ENCODE measurements at places on chromosomes 12 and 14. TPM values are rescaled to one million over a fixed set of nuclear protein-coding genes. Genes with fewer than 3 reads are reported as not detected.

Gene TMEM229B
- total RNA-seq, result 3.2 TPM

Gene SOAT2
- 0.63 TPM for total RNA-seq

GRCh38 chr12:131136539-131136872 is 182.8 kb downstream of the ADGRD1 start:
- DNase-seq, result no peak

DNA sequence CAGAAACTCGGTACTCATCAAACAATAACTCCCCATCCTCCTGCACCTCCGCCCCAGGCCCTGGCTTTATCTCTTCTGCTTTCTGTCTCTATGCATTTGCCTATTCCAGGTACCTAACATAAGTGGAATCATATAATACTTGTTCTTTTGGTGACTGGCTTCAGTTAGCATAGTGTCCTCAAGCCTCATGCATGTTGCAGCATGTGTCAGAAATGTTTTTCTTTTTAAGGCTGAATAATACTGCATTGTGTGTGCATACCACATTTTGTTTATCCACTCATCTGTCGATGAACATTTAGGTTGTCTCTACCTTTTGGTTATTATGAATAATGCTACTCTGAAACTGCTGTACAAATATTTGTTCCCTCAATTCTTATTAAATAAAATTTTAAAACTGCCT is 117.1 kb downstream of the KICS2 start:
- DNase-seq, result no peak

Gene PLEK2
- 33.0 TPM for total RNA-seq

GRCh38 chr12:95003921-95004272 is 400 bp upstream of the NDUFA12 start:
- DNase-seq, result no peak

GRCh38 chr14:65356327-65356836 is 56.1 kb upstream of the FUT8 start:
- DNase-seq, result no peak

Gene IFNG-AS1
- not detected for total RNA-seq

DNA sequence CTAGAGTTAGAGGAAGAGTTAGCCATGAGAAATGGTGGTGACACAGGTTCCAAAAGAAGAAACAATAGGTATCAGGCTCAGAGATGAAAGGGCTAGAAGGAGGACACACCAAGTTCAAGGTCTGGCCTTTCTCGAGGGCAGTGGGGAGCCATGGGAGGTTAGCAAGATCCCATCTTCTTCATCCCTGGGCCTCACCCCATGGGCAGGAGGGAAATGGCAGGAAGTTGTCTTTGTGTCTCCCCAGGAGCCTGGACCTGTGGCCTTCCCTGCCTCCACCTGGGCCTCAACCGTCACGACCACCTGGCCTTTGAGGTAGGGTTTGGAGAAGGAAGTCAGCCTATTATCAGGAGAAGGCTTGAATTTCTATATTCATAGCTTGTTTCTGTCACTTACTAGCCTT is 5.8 kb upstream of the AQP2 start:
- DNase-seq, result no peak

DNA sequence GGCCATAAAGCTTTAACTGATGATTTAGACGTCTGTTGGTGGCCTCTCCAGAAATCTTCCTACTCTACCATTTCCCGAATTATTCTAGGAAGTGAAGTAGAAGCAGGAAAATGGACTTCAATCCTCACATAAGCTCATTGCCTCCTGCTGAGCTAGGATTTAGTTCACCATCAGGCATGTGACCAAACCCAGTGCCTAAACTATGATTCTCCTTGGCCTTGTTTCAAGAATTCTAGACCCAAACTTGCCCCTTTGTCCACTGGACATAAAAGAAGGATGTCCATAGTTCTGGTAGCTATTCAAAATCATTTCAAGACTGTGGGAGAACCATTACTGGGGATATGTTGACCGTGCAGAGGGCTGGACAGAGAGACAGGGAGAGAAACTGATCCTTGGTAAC is 105.8 kb downstream of the C12orf50 start:
- DNase-seq, result no peak

Gene PPFIA2
- total RNA-seq, result not detected

GRCh38 chr12:57739914-57740538 is 1.5 kb upstream of the AGAP2 start:
- DNase-seq, result peak; percentile 70

- no peak for DNase-seq
These were observed at the start of gene CEP170B for GRCh38 chr14:104865081-104865630. Gene CEP170B, plus strand, starts transcription at chr14:104865268. Its CDS starts 3,183 bp downstream, at chr14:104868451.

DNA sequence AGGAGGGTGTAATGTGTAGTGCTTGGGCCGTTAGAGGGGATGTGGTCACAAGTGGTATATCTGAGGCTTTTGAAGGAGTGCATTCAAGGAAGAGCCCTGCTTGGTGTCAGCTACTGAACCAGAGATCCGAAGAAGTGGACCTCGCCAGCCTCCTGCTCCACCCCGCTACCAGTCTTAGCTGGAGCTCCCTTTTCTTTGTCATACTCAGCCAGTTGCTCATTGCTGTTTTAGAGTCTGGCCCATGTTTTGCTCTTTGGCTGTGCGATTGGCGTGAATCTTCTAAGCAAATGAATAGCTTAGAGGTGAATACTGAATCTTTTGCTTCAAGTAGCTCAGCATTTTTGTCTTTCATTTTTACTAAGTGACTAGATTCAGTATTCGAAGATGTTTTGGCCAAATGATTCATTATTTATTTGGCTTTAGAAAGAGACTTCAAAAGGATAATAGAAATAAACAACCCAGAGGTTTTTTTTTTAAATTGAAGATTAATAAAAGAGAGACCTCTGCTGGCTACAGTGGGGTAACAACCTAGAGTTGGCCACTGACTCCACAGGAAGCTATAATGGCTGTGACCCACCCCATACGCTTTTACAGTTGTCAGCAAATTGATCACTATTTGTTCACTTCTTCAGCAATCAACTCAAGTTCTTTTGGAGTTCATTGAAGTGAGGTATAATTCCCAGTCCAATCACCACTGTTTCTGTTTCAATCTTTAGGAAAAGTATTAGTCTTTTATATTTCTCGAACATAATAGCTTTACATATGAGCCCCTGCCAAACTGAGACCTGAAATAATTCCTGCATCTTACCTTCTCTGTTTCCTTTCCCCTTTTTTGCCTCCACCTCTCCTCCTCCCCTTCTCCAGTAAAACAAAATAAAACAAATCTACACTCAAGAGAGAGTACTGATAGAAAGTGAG is 19.9 kb downstream of the CDKN1B start:
- no peak for DNase-seq

- DNase-seq, result no peak
These were observed 51.2 kb downstream of the DRAM1 start for GRCh38 chr12:101928556-101928955.

DNA sequence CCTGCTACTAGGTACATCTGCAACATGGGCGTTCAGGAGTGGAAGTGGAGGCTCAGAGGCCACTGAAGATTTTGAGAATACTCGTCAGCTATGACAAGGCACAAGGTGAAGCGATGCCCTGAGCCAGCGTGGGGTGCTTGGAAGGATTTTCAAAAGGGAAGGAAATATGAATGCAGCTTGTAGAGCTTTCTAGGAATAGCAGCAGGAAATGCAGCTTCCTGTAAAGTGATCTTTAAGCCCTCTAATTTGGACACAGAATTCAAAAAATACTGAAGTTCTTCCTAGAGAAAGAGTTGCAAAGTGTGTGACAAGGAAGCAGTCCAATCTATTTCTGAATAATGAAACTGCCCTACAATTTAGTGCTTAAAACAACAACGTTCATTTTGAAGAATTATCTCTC is 13.2 kb upstream of the C1S start:
- no peak for DNase-seq

GRCh38 chr12:120939523-120939922 is 35.4 kb upstream of the SPPL3 start:
- DNase-seq, result no peak

DNA sequence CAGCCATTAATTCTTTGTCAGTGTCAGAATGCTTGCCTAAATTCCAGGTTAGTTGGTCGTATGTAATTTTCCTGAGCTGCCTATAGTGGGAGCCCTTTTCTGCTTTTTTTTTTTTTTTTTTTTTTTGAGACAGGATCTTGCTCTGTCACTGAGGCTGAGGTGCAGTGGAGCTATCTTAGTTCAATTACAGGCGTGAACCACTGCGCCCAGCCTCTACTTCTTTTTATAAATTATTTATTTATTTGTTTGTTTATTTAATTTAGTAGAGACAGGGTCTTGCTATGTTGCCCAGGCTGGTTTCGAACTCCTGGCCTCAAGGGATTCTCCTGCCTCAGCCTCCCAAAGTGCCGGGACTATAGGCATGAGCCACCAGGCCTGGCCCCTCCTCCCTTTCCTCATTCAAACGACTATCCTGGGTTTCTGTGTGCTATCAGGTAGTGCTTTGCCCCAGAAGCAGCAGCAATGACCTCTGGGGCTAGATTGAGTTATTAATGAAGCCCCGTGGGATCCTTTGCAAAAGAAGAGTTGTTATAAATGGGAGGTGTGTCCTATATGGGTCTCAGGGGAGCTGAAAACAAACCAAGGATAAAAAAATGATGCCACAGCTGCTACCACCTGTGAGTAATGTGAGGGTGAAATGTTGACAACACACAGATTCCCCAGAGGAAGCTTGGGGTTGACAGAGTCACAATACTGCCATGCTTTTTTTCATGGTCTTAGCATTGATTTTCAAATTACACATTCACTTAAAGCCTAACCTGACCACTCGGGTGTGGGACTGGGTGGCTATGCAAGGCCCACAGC is 34.6 kb upstream of the NFKBIA start:
- no peak for DNase-seq

Gene ITGA7
- total RNA-seq, result 13.0 TPM

Gene EML1
- total RNA-seq, result 24.7 TPM

DNA sequence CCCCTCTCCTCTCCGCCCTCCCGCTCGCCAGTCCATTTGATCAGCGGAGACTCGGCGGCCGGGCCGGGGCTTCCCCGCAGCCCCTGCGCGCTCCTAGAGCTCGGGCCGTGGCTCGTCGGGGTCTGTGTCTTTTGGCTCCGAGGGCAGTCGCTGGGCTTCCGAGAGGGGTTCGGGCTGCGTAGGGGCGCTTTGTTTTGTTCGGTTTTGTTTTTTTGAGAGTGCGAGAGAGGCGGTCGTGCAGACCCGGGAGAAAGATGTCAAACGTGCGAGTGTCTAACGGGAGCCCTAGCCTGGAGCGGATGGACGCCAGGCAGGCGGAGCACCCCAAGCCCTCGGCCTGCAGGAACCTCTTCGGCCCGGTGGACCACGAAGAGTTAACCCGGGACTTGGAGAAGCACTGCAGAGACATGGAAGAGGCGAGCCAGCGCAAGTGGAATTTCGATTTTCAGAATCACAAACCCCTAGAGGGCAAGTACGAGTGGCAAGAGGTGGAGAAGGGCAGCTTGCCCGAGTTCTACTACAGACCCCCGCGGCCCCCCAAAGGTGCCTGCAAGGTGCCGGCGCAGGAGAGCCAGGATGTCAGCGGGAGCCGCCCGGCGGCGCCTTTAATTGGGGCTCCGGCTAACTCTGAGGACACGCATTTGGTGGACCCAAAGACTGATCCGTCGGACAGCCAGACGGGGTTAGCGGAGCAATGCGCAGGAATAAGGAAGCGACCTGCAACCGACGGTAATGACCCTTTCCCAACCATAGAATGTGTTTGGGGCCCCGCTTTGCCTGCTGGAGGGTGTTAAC is 615 bp downstream of the CDKN1B start:
- no peak for DNase-seq

DNA sequence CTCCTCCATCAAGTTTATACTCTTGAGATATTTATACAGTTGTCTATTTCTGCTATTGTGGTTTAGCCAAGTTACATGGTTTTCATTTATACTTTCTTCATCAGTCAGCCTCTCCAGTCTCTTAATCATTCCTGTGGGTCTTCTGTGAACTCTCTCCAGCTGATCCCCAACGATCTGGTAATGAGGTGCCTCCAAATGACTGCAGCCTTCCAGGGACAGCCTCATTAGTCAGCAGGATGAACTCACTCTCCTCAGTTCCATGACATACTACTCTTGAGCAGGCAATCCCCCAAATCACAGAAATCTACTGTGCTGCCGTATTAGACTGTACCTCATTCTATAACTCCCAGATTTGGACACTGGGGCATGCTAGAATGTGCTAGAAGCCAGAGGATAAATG is 15.3 kb downstream of the AREL1 start:
- no peak for DNase-seq

DNA sequence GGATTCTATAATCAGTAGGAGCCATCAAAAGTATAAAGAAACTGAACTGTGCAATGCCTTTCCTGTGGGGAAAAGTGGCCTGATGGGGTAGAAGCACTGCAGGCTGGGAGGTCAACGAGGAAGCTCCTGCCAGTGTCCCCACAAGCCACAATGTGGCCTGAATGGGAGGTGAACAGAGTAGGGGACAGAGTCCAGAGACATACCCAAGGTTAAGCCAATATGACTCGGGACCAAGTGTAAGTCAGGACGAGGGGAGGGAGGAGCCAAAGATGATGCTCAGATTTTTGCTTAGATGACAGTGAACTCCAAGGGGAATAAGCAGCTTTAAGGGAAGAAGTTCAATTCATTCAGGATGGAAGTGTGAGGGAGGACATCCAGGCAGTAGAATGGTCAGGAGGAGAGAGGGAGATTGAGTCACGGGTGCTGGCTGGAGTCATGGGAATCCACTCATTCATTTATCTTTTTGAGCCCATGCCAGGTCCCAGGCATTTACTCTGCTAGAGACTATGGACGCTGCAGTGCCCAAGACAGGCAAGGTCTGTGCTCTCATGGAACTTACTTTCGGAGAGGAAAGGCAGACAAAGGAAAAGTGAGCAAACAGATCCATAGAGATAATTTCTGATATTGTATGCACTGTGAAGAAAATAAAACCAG is 29.1 kb downstream of the DPF3 start:
- no peak for DNase-seq

Gene B3GNT4
- 8.3 TPM for total RNA-seq

- no peak for DNase-seq
These were observed 1.4 kb downstream of the PPM1A start for GRCh38 chr14:60250257-60251035.

Gene FAIM2
- 0.91 TPM for total RNA-seq

GRCh38 chr12:22527999-22528398 is 16.3 kb downstream of the C2CD5 start:
- DNase-seq, result no peak

Gene TSPAN11
- 5.4 TPM for total RNA-seq

- no peak for DNase-seq
These were observed 47.7 kb downstream of the ATP6V1D start for GRCh38 chr14:67311868-67312267.

DNA sequence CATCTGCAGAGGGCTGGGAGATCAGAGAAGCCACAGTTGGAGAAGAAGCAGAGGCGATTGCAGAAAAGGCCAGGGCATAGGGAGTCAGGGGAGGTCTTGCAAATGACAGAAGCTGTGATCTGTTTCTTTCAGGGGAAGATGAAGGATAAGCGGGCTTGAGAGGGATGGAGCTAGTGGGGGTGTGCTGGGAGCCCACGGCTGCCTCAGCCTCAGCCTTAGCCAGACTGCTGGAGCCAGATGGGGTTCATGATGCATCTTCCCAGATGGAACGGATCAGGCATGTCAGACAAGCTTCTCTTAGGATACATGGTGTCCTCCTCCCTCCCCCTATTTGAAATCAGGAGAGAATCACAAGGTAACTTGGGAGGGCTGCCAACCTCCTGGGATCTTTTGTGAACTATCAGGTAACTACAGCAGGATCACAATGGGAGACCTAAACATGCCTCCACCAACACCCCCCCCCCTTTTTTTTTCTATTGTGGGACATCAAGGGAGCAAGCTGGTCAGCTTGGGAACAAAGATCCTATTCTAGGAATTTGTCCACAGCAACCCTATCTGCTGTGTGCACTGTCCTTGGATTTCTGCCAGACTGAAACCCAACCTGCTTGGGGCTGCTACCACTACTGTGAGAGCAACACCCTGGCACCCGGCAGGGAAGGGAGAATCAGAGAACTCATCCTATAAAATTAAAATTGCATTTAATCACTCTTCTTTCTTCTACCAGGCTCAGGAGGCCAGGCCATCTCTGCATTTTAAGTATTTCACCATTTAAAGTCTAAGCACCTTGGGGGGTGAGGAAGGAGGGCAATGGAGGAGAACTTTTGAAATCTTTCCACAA is 10.7 kb upstream of the ATP2A2 start:
- peak; percentile 54 for DNase-seq
